ENCODE measurements at places on chromosomes 12 and 14. TPM values are rescaled to one million over a fixed set of nuclear protein-coding genes. Genes with fewer than 3 reads are reported as not detected.

Gene LRRC43
- total RNA-seq = not detected

Gene KCNA5
- 0.81 TPM for total RNA-seq

Gene B4GALNT1
- 0.51 TPM for total RNA-seq

Gene RTN1
- total RNA-seq = not detected

Gene MYO1H
- total RNA-seq = not detected

Gene RIMKLB
- total RNA-seq = 31.9 TPM

Gene FAM90A1
- not detected for total RNA-seq

Gene FKBP11
- 26.1 TPM for total RNA-seq

DNA sequence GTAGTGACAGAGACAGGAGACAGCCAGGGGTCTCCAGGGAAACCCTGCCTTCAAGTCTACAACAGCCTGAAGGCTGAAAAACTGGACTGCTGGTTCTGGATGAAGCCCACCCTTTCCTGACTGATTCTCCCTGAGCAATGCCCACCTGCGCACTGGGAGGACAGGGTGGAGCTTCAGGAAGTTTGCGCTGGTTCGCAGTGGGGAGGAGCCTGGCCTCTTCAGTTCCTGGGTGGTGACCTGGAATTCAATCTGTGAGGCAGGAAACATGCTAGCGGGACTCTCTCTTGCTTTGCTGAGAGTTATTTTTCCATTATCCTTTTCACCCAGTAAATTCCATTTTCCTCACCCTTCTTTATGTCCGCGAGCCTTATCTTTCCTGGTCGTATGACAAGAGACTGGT lies 600.8 kb downstream of the TRHDE start:
- DNase-seq = no peak

- no peak for DNase-seq
Measured at GRCh38 chr12:116043659-116044535, 233.6 kb downstream of the MED13L start.

GRCh38 chr14:65834051-65834450 lies 421.5 kb downstream of the FUT8 start:
- no peak for DNase-seq

DNA sequence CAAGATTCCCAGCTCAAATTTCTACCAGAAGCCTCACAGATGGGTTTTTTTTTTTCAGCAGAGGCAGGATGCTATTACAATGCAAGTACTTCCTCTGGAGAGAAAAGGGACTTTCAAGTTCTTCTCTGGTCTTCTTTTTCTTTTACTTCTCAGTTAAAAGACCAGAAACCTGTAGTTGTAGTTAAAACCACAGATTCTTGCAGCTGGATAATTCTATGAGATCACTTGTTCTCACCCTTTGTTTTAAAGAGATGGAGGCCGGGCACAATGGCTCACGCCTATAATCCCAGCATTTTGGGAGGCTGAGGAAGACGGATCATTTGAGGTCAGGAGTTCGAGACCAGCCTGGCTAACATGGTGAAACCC lies 47.6 kb upstream of the OVCH1 start:
- DNase-seq = no peak

DNA sequence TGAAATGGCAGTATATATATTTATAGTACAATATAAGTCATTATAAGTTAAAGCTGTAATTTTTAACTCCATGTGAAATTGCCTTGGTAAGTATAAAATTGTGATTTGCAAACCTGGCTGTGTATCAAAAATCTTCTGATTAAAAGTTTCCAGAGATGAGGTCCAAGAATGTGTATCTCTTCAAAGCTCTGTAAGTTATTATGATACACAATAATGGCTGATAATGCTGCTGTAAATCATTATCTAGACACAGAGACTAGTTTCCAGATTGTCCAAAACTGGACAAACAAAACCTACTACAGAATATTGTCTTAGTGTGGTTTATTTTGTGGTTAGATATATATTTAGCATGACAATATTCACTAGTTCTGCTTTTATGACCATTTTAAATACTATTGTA lies 514.8 kb downstream of the SLC6A15 start:
- no peak for DNase-seq

GRCh38 chr14:61965030-61965745 lies 203.0 kb downstream of the SNAPC1 start:
- DNase-seq = no peak

DNA sequence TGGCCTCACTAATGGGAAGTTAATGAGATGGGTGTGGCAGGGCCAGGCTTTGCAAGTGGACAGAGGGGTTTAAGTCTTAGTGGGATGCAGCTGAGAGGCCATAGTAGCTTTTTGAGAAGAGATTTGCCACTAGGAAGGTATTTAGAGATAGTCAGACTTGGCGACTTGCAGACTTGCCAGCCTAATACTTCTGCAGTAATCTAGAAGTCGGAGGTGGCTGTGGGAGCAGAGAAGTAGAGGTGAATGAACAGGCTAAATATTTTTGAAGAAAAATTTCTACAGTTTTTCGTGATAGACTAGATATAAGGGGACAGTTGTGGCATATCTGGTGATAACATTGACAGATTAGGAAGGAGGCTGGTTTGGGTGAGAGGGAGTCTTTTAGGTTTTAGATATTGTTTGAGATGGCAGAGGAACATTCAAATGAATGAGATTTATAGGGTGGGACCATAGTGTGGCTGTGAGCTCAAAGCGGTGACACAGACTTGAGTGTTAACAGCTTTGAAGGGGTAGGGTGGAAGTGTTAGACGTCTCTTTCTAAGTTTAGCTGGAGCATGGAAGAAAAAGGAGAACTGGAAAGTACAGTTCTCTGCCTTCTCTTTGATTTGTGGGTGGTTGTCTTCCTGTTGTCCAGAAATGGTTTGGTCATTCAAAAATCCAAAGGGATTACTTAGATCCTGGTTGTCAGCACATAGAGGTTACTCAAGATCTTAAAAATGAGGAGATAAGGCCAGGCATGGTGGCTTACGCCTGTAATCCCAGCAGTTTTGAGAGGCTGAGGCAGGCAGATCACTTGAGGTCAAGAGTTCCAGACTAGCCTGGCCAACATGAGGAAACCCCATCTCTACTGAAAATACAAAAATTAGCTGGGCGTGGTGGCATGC lies 44.9 kb downstream of the MAPKAPK5 start:
- DNase-seq = no peak

DNA sequence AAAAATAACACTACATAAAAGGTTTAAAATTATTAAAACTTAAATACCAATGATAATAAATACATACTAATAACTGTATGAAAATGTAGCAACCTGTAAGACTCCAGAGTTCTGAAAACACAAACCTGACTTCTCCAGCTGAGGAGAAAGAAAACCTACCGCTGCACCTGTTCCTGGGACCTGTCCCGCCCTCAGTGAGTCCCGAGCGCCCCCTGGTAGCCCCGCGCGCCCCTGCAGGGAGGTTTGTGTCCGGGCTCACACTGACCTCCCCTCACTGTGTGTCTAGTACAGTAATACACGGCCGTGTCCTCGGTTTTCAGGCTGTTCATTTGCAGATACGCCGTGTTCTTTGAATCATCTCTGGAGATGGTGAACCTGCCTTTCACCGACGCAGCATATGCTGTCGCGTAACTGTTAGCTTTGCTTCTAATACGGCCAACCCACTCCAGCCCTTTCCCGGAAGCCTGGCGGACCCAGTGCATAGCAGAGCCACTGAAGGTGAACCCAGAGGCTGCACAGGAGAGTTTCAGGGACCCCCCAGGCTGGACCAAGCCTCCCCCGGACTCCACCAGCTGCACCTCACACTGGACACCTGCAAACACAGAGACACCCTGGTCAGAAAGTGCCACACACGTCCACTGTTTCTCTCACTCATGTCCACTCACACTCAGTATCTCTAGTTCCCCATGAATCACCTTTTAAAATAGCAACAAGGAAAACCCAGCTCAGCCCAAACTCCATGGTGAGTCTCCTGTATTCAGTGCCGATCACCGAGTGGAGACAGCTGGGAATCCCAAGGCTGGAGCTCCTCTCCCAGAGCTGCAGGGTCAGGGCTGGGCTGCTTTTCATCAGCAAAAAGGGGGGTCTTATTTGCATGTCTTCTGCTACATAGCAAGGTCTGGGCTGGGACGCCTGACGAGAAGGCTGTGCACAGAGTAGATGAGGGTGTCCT lies 1276.3 kb downstream of the TMEM121 start:
- no peak for DNase-seq

DNA sequence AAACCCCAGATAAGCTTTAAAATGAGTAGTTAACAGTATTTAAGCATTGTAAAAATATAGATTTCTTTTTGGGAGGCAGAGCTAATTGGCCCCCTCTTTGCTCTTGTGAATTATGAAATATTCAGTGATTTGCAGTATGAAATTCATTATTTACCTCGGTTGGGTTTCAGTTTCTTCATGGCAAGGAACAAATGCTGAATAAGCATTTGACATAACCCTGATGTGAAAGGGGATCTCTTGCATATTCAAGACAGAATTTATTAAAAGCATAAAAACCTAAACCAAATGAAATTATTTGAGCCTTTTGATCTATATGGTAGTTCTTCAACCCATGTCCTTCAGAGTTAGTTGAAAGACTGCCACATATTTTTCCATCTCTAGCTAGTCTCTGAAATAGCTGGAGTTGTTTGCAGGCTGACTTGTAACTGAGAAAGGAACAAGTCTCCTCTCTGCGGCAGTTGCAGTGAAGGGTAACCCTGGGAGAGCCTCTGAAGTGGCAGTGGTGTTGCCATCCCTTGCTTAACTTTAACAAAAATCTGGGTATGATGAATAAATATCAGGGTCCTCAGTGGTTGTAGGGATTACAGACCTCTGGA lies 690 bp downstream of the AKAP6 start:
- DNase-seq = no peak

- no peak for DNase-seq
Measured at GRCh38 chr12:87661786-87662377, 367.3 kb downstream of the C12orf50 start.

GRCh38 chr14:64801800-64802199 lies 77.9 kb downstream of the SPTB start:
- DNase-seq = no peak

- DNase-seq = no peak
Measured at GRCh38 chr12:108734200-108734906, 3.0 kb upstream of the CORO1C start.

GRCh38 chr12:102521662-102522277 lies 41.4 kb upstream of the IGF1 start:
- DNase-seq = no peak

- no peak for DNase-seq
Measured at GRCh38 chr12:82838131-82838551, 151.4 kb downstream of the TMTC2 start.

- DNase-seq = no peak
Measured at GRCh38 chr12:1203735-1204019, 212.7 kb downstream of the ERC1 start.

GRCh38 chr12:15633201-15633600 lies 156.0 kb downstream of the EPS8 start:
- no peak for DNase-seq

- DNase-seq = no peak
Measured at GRCh38 chr14:20551606-20552005, 9.2 kb downstream of the RNASE9 start.

DNA sequence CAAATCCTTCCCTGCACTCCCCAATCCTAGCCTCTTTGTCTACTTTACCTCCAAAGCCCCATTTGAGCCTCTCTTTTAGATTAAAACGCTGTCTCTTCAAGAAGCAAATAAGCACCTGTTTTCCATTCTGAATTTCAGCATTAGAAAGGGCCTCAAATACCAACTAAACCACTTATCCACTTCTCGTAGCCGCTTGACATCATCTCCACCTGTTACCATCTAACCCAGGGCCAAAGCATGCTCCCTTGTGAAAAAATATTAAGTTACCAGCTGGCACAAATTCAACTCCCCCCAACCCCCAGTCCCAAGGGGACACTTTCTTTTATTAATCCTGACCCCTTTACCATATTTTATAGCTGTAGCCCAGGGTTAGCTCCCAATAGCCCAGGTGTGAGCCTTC lies 43.1 kb downstream of the GPHB5 start:
- no peak for DNase-seq

DNA sequence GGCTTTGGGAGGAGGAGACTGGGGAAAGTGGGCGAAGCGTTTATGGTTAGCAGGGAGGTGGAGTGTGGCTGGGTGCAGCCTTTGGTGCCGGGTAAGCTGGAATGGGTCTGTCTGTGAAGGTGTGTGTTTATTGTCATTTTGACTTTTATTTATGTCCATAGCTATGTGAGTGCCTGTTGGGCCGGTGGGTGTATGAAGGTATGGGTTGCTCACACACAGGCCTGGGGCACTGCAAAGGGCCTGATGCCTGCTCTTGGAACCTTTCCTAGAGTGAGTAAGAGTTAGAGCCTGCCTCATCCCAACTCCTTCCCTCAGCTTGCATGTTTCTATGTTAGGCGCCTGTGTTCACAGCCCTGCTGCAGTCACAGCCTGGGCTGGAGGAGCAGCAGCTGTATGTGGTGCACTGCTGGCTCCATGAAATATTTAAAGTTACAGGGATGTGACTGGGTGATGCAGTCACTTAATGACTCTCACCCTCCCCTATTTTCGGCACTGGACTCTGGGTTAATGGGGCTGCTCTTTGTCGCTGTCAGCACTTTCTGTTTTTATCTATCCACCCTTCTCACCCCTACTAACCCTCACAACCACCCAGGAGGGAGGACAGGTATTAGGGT lies 2.6 kb upstream of the PPP1R1A start:
- DNase-seq = no peak

DNA sequence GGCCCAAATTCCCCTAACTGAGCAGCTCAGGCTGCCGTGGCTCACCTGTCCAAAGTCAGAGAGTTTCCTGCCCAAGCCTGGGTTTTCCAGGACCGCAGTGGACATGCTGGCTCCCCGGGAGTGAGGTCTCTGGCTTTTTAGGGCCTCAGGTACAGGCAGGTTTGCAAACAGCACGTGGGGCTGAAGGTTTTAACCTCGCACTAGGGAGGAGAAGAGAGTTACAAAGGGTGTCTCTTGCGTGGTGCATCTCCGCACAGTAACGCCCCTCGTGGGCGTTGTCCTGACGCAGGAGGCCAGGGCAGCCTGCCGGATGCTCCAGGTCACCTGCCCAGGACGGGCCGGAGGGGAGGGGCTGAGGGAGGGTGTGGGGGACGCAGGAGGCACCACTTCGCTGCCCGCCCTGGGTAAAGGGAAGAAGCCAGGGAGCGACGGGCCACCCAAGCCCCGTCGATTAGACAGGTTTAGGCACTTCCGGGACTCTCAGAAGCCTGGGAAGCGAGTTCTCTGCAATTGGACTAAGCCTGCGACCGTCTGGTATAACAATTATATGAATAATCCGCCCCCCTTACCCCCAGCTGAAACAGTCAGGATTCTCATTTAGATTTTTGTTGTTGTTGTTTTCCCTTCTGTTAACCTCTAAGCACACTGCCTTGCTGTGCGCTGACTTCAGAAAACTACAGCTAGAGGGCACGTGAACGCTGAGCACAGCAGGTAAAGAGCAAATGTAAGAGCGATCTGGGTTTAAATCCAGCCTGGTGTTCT lies at the start of gene PAH:
Gene PAH, minus strand, starts transcription at position 219 of the 762 bp plus-strand sequence. Its CDS starts 114 bp downstream, at position 105.
- no peak for DNase-seq

DNA sequence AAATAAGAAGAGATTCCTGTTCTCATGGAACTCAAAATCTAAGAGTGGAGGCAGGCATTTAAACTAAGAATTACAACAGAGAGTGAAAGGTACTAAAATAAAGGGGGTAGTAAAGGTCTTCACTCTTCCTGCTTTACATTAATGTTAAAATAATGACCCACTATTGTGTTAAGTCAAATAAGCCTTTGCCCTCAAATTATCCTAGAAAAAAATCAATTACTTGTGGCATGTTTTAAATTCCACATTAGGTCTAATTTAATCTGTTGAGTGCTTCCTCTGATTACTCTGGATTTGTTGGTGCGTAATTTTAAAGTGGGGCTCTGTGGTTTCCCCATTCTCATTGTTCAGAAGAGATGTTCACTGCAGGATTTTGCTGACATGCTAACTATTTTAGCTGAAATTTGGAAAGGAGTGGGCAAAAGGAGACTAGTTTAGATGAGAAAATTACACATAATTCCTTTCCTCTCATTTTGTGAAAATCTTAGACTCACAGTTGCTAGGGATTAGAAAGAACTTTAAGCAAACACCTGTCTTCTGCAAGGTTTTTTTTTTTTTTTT lies 35.5 kb downstream of the BTG1 start:
- DNase-seq = no peak

All from activated B cell treated with CpG ODN at 0.5 μM for 24 hours (primary cell).